ENCODE measurements at places on chromosomes 13 and 19.

DNA sequence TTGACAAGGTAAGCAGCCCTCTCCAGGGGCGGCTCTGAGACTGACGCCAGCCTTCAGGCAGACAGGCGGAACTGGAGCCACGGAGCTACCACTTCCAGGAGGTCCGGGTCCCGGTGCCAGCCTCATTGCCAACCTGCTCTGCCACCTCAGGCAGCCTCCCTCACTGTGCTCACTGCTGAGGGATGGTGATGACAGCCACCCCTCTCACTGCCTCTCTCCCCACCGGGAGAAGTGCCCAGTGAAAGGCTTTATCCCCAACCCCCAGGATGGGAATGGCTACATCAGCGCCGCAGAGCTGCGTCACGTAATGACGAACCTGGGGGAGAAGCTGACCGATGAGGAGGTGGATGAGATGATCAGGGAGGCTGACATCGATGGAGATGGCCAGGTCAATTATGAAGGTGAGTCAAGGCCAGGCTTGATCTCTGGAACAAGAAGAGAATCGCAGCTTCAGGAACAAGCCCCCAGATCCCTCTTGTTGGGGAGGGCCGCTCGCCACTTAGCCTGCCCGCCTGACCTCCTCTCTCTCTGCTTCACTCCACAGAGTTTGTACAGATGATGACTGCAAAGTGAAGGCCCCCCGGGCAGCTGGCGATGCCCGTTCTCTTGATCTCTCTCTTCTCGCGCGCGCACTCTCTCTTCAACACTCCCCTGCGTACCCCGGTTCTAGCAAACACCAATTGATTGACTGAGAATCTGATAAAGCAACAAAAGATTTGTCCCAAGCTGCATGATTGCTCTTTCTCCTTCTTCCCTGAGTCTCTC, 7.6 kb downstream of the CALM3 start:
- peaks cover 68% of the 10 kb centered on the region for H3K36me3 ChIP-seq
- H3K27ac ChIP-seq: peak overlapping the region; percentile 40
- no peak for DNase-seq
- no peaks in the 10 kb centered on the region for H3K27me3 ChIP-seq

DNA sequence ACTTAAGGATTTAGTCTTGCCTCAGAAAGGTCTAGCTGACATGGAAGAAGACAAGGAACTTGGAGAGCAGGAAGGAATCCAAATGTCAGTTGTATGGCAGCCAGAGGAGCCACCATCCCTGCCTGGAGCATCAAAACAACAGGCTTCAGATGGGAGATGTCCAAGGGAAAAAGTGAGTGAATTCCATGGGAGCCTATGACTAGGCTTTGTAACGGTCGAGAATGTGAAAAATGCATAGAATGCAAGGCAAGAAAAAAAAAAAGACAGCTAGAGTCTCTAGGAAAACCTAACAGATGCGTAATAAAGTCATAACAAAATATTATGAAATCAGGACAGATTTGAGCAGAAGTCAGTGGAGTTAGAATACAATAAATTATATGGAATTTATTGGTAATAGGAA, 183.7 kb upstream of the LSM14A start:
- H3K36me3 ChIP-seq: no peaks in the 10 kb centered on the region
- H3K27me3 ChIP-seq: no peaks in the 10 kb centered on the region
- no peak overlapping the region for H3K27ac ChIP-seq
- H3K4me1 ChIP-seq: no peaks in the 10 kb centered on the region

DNA sequence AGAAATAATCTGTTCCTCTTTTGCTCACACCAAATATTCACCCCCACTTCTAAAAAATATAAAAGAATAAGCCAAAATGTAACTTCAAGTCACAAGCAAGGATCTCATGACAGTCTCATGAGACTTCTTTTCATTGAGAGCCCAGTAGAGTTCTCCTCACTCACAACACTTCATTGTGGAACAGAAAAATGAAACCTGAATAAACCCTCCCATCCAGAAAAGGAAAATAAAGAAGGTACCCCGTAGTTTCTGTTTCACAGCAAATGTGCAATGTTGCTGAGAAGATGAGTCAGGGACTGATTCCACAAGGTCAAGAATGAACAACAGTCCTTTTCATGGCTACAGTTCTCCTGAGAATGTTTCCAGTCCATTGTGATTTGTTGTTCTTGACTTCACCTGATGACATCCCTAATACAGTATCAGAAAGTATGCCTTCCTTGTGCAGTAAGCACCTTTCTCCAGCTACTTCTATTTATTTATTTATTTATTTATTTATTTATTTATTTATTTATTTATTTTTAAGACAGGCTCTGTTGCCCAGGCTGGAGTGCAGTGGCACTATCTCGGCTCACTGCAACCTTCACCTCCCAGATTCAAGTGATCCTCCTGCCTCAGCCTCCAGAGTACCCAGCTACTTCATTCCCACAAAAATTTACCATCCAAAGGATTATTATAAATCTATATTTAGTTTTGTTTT, 6.4 kb upstream of the ZNF841 start:
- no peaks in the 10 kb centered on the region for H3K27me3 ChIP-seq
- H3K4me3 ChIP-seq: no peak overlapping the region
- no peak overlapping the region for H3K27ac ChIP-seq
- H3K4me1 ChIP-seq: no peaks in the 10 kb centered on the region
- peaks cover 11% of the 10 kb centered on the region for H3K36me3 ChIP-seq
- DNase-seq: no peak

- H3K4me3 ChIP-seq: no peak overlapping the region
- no peaks in the 10 kb centered on the region for H3K27me3 ChIP-seq
- H3K27ac ChIP-seq: no peak overlapping the region
- DNase-seq: no peak
- H3K4me1 ChIP-seq: no peaks in the 10 kb centered on the region
These were observed 173.8 kb downstream of the EFNB2 start for GRCh38 chr13:106361621-106362020.

DNA sequence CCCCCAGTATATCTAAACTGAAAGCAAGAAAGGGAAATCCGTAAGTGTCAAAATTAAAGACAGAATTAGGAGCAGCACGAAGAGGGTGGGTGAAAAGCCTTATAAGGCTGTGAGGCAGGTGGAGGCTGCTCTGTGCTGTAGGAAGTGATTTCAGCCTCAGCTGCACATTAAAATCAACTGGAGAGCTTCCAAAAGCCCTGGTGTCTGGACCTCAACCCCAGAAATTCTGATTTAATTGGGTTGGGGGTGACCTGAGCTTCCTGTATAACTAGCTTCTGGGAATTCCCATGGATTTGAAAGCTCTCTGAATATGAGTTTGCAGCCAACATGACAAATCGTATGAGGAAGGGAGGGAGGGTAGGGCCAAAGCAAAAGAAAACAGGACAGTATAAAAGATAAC, 242.4 kb upstream of the TMTC4 start:
- H3K27ac ChIP-seq: no peak overlapping the region
- no peak overlapping the region for H3K4me3 ChIP-seq
- H3K4me1 ChIP-seq: no peaks in the 10 kb centered on the region

DNA sequence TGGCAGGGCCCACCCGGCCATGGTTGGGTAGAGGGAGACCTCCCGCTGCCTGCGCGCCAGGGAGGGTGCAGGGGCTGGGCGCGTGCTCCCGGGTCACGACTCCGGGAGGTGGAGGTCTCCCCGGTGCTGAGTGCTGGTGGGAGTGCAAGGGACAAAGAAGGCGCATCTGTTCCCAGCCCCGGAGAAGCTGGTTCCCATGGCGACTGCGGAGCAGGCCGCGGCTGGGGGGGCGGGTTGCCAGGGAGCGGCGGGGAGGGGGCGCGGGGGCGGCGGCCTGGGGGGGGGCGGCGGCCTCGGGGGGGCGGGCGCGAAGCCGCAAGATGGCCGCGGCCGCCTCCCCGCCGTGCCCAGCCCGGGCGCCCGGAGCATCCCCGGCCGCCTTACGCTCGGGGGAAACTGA, 1.2 kb downstream of the CBARP start:
- peaks cover 18% of the 10 kb centered on the region for H3K4me1 ChIP-seq
- H3K27me3 ChIP-seq: peaks cover 17% of the 10 kb centered on the region
- DNase-seq: no peak

DNA sequence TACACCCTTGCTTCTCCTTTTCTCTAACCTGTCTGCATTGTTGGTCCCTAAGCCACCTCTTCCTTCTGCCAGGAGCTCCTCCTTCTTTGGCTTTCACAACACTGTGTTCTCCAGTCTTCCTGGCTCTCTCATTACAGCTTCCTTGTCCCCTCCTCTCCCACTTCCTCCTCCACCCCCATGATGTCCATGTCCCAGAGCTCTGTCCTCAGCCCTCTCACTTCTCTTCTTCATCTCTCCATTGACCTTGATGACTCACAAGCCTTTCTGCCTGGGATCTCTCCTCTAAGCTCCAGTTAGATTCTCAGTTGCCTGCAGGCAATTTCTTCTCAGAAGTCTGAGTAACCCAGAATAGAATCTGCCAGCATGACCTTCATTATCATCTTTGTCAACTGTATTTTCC, 100.3 kb upstream of the WASF3 start:
- H3K27ac ChIP-seq: no peak overlapping the region
- H3K4me1 ChIP-seq: no peaks in the 10 kb centered on the region
- no peak for DNase-seq

DNA sequence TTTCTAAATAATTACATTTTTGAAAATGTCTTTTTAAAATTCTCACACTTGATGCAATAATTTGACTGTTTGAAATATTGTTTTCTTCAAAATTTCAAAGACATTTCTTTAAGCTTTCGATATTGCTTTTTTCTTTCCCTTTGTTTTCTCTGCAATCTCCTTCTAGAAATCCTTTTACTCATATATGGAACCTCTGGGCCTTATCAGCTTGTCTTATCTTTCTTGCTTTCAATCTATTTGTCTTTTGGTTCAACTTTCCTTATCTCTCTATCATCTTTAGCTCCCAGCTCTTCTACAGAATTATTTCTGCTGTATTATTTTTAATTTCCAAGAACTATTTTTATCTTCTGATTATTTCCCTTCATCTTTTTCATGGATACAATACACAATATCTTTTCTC, 80.7 kb upstream of the DIAPH3 start:
- H3K27me3 ChIP-seq: peaks cover 6% of the 10 kb centered on the region
- no peak overlapping the region for H3K4me3 ChIP-seq
- no peaks in the 10 kb centered on the region for H3K36me3 ChIP-seq
- H3K27ac ChIP-seq: no peak overlapping the region

GRCh38 chr19:37329686-37330085, 41.2 kb upstream of the ZNF527 start:
- peaks cover 17% of the 10 kb centered on the region for H3K4me1 ChIP-seq
- no peak overlapping the region for H3K4me3 ChIP-seq
- H3K36me3 ChIP-seq: peaks cover 68% of the 10 kb centered on the region
- H3K27ac ChIP-seq: no peak overlapping the region

DNA sequence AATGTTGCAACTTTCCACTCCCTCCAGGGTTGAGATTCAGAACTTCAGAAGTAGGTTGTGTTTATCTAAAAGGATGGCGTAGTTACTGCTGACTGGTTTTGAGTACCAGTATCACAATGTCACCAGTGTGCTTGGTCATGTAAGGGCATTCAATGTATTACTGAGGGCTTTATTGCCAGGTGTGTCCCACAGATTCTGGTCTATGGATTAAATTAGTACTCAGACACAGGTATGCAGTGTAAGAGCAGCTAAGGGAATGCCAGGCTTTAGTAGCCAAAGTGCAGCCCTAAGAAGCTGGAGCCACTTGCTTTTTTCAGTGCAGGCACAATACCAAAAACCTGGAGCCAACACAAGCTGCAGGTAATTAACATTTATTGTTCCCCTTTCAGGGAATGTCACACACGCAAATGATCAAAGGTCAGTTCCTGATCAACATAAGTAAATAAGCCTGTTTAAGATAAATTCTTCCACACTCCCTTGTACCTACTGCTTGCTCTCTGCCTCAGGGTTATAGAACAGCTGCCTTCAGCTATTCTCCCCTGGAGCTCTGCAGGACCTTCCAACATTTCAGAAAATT, 130.1 kb upstream of the ZNF91 start:
- H3K36me3 ChIP-seq: no peaks in the 10 kb centered on the region
- no peaks in the 10 kb centered on the region for H3K4me1 ChIP-seq
- no peak overlapping the region for H3K27ac ChIP-seq
